ENCODE measurements at places on chromosomes 3 and 15.

DNA sequence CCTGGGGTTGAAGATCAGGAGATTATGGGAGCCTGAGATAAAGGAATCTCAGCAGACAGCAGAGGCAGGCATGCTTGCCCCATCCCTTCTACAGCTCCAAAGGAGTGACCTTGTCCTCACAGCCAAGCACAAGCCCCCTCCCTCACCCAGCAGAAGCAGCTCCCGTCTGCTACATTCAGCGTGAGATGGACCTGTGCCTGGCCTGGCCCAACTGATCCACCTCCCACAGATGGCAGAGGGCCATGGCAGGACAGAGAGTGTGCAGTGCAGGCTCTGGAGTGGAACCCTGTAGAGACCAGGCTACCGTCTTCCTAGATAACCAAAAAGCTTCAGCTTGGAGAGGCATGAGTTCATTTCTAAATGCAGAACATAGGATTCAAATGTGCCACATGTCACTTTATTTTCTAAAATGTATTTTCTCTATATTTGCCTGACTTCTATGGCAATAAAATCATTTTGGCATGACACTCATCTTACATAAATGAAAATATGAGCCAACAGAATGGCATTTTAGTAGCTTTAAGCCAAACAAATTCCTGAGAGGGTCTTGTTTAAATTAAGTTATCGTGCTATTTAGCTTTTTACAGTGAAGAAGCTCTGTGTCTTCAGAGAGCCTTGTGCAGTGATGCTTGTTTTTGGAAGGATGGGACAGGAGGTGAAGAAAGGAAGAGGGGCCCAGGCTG is 43.7 kb downstream of the SLC12A8 start:
- no peak for DNase-seq

DNA sequence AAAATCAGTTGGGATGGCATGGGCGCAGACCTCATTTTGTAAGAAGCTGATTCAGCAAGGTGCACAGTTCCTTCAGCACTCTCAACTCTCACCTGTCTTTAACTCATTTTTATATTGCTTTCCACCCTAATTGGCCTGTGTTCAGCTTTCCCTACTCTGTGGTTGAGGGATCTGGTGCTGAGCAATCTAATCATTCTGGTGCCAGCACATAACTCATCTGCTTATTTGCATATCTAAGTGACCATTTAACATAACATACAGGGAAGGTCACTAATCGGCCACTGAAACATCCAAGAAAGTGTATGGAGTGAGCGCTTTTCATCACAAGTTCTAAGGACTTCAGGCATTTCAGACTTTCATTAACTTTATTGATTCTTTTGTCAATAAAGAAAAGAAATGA is 303.4 kb upstream of the ROPN1 start:
- no peak for DNase-seq

DNA sequence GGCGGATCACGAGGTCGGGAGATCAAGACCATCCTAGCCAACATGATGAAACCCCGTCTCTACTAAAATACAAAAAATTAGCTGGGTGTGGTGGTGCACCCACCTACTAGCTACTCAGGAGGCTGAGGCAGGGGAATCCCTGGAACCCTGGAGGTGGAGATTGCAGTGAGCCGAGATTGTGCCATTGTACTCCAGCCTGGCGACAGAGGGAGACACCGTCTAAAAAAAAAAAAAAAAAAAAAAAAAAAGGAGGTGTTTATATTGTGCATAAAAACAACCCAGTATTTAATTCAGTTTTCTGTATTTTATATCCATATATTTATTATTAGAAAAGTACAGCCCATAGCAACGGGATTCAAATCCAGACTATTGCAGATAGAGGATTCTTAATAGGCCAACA is 129.1 kb upstream of the SOX2 start:
- DNase-seq, result no peak

DNA sequence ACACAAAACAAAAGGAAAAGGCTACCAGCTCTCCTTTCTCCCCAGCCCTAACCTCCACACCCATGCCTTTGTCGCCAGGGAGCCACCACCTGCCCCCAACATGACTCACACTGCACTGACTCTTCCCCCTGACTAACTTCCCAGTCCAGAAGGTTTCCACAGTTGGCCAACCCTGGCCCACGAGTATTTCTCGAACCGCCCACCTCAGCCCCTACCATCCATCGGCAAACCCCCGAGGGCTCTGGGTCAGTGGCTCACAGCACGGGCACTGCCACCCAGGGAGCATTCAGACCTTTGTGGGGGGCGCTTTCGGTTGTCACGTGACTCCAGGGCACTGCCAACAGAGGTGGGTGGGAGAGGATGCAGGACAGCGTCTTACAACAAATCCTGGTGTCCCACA is 152.3 kb downstream of the LRRC28 start:
- DNase-seq, result no peak

GRCh38 chr3:183827809-183828537 is 2.6 kb upstream of the MAP6D1 start:
- no peak for DNase-seq

- DNase-seq, result no peak
These were observed 2.9 kb downstream of the TNFSF10 start for GRCh38 chr3:172520301-172520831.

DNA sequence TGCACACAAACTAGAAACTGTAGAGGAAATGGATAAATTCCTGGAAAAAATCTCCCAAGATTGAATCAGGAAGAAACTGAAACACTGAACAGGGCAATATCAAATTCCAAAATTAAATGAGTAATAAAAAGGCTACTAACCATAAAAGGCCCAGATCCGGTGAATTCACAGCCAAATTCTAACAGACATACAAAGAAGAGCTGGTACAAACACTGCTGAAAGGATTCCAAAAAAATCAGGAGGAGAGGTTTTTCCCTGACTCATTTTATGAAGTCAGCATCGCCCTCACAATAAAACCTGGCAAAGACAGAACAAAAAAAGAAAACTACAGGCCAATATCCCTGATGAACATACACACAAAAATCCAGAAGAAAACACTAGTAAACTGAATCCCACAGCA is 462.4 kb upstream of the THBS1 start:
- DNase-seq, result no peak

DNA sequence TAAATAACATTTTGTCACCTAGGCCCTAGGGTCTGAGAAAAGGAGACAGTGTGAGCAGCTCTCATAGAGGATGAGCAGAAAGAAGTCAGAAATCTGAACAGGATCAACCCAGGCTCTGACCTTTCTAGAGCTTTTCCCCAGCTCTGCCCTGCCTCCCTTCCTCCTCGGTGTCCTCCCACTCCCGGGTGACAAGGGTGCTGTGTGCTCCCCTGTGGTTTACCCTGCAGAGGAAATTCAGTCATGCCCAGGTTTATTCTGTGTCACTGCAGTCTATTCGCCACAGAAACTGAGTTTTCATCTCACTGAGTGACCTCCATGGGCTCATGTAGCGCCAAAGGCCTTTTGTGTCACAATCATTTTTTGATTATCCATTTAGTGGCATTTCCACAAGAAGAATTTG is 76.6 kb downstream of the IL12A start:
- DNase-seq, result no peak

- DNase-seq, result no peak
These were observed 548.6 kb downstream of the MAGI1 start for GRCh38 chr3:65490114-65490513.

DNA sequence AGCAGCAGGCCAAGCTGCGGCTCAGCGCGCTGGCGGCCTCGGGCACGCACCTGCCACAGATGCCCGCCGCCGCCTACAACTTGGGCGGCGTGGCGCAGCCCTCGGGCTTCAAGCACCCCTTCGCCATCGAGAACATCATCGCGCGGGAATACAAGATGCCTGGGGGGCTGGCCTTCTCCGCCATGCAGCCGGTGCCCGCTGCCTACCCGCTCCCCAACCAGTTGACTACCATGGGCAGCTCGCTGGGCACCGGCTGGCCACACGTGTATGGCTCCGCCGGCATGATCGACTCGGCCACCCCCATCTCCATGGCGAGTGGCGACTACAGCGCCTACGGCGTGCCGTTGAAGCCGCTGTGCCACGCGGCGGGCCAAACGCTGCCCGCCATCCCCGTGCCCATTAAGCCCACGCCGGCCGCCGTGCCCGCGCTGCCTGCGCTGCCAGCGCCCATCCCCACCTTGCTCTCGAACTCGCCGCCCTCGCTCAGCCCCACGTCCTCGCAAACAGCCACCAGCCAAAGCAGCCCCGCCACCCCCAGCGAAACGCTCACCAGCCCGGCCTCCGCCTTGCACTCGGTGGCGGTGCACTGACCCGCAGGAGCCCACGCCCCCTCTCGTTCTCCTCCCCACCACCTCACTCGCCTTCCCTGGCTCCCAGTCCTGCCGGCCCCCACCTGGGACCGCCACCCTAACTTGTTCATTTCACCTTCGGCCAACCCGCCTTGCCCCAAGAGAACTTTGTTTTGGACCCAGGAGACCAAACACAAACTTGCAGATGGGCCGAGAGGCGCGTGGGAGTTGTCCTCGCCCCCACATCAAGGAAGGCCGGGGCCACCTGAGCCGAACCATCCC is 1.5 kb downstream of the FOXB1 start:
- DNase-seq, result no peak

GRCh38 chr3:179613807-179614206 is 9.2 kb downstream of the NDUFB5 start:
- DNase-seq, result no peak

GRCh38 chr3:112333381-112334317 is 693 bp downstream of the CD200 start:
- no peak for DNase-seq

DNA sequence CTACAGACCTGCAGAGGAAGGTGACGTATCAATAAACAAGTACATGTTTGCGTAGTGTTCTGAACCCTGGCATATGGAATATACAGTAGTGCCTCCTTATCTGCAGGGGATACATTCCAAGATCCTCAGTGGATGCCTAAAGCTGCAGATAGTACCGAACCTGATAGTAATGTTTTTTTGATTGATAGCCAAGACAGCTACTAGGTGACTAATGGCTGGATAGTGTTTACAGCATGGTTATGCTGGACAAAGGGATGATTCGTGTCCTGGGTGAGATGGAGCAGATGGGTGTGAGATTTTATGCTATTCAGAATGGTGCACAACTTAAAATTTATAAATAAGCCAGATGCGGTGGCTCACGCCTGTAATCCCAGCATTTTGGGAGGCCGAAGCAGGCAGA is 55.8 kb upstream of the IGF2BP2 start:
- DNase-seq, result no peak

GRCh38 chr3:160445854-160446253 is 3.7 kb downstream of the TRIM59 start:
- DNase-seq, result no peak

- peak; percentile 73 for DNase-seq
These were observed 258.6 kb upstream of the KCNMB2 start for GRCh38 chr3:178277605-178278004.

DNA sequence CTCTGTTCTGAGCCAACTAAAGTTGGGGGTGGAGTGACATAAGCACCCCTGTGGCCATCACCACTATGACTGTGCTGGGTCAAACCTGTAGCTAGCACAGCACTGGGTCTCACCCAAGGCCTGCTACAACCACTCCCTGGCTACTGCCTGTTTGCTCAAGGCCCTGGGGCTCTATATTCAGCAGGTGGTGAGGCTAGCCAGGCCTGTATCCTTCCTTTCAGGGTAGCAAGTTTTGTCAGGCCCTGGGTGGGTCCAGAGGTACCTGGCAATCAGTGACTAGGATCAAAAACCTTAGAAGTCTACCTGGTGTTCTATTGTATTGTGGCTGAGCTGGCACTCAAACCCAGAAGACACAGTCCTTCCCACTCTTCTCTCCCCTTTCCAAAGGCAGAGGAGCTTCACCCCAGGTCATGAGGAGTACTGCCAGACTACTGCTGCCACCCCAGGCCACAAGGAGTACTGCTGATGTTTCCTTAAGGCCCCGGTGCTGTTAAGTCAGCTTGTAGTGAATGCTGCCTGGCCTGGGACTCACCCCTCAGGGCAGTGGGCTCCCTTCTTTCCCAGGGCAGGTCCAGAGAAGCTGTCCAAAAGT is 170.8 kb downstream of the IGSF11 start:
- no peak for DNase-seq

GRCh38 chr3:70608434-70608833 is 296.0 kb upstream of the MDFIC2 start:
- DNase-seq, result peak; percentile 27

- peak; percentile 51 for DNase-seq
These were observed 99.1 kb downstream of the VGLL4 start for GRCh38 chr3:11544412-11545181.

DNA sequence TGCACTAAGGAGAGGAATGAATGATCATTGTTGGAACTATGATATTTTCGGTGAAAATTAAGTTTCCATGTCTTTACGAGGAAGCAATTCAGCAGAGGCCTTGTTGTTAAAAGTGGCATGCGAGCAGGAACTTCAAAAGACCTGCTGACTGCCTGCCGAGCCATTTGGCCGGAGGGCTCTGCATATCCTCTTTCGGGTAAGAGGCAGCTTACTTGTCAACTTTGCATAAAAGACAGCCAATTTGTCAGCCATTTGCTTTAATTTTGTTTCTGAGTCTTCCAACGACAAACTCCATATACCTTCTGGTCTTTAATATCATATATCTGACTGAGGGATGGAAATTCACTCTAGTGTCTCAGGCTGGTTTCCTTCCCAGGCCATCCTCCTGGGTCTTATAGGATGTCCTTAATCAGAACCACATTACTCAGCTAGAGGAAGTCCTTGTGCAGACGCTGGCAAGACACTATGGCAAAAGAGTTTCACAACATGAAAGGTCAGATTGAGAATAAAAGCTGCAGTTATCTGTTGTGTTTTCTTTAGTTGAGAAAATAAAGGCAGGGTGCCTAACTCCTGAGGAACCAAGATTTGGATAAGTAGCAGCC is 128.7 kb upstream of the WNT5A start:
- no peak for DNase-seq

DNA sequence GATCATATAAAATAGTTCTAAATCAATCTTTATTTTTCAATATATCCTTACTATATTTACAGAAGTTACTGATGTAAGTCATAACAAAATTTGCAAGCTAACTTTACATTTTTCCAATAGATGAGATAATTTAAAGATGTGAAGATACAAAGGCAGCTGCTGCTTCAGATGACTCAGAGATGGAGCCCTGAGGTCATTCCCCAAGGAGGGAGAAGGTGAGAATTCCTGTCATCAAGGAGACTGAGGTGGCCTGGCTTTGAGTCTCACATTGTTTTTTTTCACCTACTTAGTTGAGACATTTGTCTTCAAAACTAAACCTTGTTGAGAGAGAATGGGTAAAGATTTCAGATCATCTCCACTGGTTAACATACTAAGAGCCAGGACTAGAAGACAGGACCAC is 3.9 kb upstream of the SAMD7 start:
- DNase-seq, result no peak

All from stomach (tissue), 19 donors.